ENCODE measurements at places on chromosomes 16 and 17.

- DNase-seq = no peak
Measured at GRCh38 chr16:2919511-2920255, 8.0 kb downstream of the FLYWCH1 start.

- DNase-seq = no peak
Measured at GRCh38 chr17:7215136-7215638, 4.4 kb downstream of the DLG4 start.

DNA sequence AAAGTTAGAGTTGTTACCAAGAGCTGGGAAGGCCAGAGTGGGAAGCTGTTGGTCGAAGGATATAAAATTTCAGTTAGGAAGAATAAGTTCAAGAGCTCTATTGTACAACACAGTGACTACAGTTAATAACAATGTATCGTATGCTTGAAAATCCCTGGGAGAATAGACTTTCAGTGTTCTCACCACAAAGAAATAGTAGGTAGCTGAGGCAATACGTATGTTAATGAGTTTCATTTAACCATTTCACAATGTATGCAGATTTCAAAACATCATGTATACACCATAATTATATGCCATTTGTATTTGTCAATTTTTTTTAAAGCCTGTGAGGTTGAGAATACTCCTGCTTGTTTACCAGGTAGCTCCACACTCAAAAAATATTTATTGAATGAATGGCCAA is 41.5 kb upstream of the MYOCD start:
- no peak for DNase-seq

GRCh38 chr17:72025113-72025512 is 95.7 kb upstream of the SOX9 start:
- DNase-seq = no peak

DNA sequence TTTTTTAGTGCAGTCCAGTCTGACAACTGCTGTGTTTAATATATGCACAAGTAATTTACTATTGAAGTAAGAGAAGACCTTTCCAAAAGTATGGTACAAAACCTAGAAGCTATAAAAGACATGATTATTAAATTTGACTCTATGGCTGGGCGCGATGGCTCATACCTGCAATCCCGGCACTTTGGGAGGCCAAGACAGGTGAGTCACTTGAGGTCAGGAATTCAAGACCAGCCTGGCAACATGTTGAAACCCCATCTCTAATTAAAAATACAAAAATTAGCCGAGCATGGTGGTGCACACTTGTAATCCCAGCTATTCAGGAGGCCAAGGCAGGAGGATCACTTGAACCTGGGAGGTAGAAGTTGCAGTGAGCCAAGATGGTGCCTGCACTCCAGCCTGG is 41.4 kb upstream of the VWA3A start:
- no peak for DNase-seq

GRCh38 chr17:80892900-80893603 is 98.6 kb upstream of the CHMP6 start:
- no peak for DNase-seq
